ENCODE measurements at places on chromosomes 4 and X. TPM values are rescaled to one million over a fixed set of nuclear protein-coding genes. Genes with fewer than 3 reads are reported as not detected.

SHOX gene
- 0.08 TPM for polyA plus RNA-seq

SLC6A14 gene
- 0.56 TPM for polyA plus RNA-seq

ADGRG2 gene
- 3.2 TPM for polyA plus RNA-seq

BTC gene
- 7.2 TPM for polyA plus RNA-seq

EBP gene
- polyA plus RNA-seq: 35.1 TPM

RBM46 gene
- not detected for polyA plus RNA-seq

VCX3A gene
- polyA plus RNA-seq: not detected

CCDC149 gene
- polyA plus RNA-seq: 22.9 TPM

RAB33B gene
- polyA plus RNA-seq: 10.4 TPM

TMPRSS11E gene
- 0.19 TPM for polyA plus RNA-seq

HERC6 gene
- polyA plus RNA-seq: 10.2 TPM

ACOT9 gene
- 34.1 TPM for polyA plus RNA-seq

DNASE1L1 gene
- polyA plus RNA-seq: 9.3 TPM

TBCK gene
- 51.5 TPM for polyA plus RNA-seq

DSPP gene
- polyA plus RNA-seq: 0.04 TPM

MAGEA1 gene
- not detected for polyA plus RNA-seq

IL3RA gene
- polyA plus RNA-seq: 19.0 TPM

SULT1B1 gene
- 1.9 TPM for polyA plus RNA-seq

LRIT3 gene
- 0.51 TPM for polyA plus RNA-seq

STS gene
- polyA plus RNA-seq: 4.9 TPM

FAM9B gene
- 0.08 TPM for polyA plus RNA-seq

ZAR1 gene
- not detected for polyA plus RNA-seq

STARD8 gene
- 14.1 TPM for polyA plus RNA-seq

NOX1 gene
- polyA plus RNA-seq: 0.48 TPM

UGT2B7 gene
- 35.4 TPM for polyA plus RNA-seq

PLXNB3 gene
- 2.9 TPM for polyA plus RNA-seq

TGIF2LX gene
- not detected for polyA plus RNA-seq

BCOR gene
- polyA plus RNA-seq: 65.8 TPM

ARMCX2 gene
- 103 TPM for polyA plus RNA-seq

ARHGAP6 gene
- polyA plus RNA-seq: 17.4 TPM

C4orf36 gene
- polyA plus RNA-seq: 10.6 TPM

GLRB gene
- polyA plus RNA-seq: 7.4 TPM

CT45A2 gene
- 0.45 TPM for polyA plus RNA-seq

RNF128 gene
- polyA plus RNA-seq: 2.1 TPM

ATP2B3 gene
- polyA plus RNA-seq: 0.28 TPM

SUPT20HL2 gene
- not detected for polyA plus RNA-seq
